ENCODE measurements at places on chromosomes 13 and 19. TPM values are rescaled to one million over a fixed set of nuclear protein-coding genes. Genes with fewer than 3 reads are reported as not detected.

- no peak for DNase-seq
These were observed 1052.0 kb downstream of the DIAPH3 start for GRCh38 chr13:59111751-59112171.

- DNase-seq = no peak
These were observed 107.8 kb downstream of the FOXO1 start for GRCh38 chr13:40558656-40559055.

DNA sequence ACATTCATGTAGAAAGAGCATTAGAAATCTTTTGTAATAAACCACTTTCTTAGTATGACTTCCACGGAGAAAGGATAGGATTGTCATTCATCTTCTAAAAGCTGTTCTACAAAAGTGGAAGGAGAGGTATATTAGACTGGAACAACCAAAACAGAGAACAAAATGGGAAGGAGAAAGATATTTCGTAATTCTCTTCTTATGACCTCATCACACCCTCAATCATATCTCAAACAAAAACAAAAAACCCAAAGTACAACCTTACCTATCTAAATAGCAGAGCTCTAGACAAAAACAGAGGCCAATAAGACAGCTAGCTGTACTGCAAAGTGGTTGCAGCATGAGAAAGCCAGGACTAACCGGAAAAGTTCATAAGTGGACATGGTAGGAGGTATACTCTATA lies 46.3 kb downstream of the DACH1 start:
- no peak for DNase-seq

The ZNF283 gene
- 9.7 TPM for polyA plus RNA-seq

GRCh38 chr19:50710612-50711011 lies 9.0 kb downstream of the SHANK1 start:
- DNase-seq = no peak

- no peak for DNase-seq
These were observed 29.1 kb upstream of the NCCRP1 start for GRCh38 chr19:39167461-39168257.

GRCh38 chr19:33809960-33810359 lies 13.3 kb downstream of the KCTD15 start:
- DNase-seq = no peak

The ADAMTS10 gene
- polyA plus RNA-seq = 25.0 TPM

DNA sequence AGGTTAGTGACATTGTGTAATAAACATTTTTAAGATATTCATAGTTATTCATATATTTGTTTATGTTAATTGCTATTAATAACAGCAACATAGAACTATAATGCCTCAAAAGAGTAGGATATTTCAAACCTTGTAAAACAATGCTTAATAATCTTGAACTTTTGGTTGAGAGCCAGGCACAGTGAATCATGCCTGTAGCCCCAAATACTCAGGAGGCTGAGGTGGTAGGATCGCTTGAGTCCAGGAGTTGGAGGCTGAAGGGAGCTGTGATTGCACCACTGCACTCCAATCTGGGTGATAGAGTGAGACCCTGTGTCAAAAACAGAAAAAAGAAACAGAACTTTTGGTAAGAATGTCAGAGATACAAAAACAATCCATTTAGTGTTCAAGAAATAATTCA lies 213.9 kb upstream of the SLITRK1 start:
- no peak for DNase-seq

DNA sequence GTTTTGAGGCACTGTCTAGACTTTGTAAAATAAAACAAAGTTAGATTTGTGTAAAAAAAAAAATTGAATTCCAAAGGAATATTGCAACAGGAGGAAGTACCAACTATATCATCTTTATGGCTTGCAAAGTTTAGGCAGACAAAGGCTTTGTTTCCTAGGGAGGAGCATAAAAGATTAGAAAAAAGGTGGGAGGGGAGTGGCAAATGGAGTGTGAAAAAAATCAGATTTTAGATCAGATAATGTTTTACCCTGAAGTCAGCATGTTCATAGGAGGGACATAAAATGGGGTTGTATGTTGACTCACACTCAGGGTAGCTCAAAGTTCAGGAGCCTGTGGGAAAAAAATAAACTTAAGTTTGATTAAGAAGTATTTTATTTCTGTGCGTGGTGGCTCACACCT lies 3.7 kb downstream of the ZNF85 start:
- DNase-seq = no peak

All from forelimb muscle (tissue), 1 donor.